Osteoblast (primary cell): ENCODE measurements at places on chromosomes 5 and 9. TPM values are rescaled to one million over a fixed set of nuclear protein-coding genes. Genes with fewer than 3 reads are reported as not detected.

- H3K36me3 ChIP-seq: peaks cover 44% of the 10 kb centered on the region
- H3K4me1 ChIP-seq: no peaks in the 10 kb centered on the region
- H3K27ac ChIP-seq: no peak overlapping the region
- no peaks in the 10 kb centered on the region for H3K27me3 ChIP-seq
- H3K4me3 ChIP-seq: no peak overlapping the region
Observed at GRCh38 chr5:32413466-32414263, 30.9 kb downstream of the ZFR start.

DNA sequence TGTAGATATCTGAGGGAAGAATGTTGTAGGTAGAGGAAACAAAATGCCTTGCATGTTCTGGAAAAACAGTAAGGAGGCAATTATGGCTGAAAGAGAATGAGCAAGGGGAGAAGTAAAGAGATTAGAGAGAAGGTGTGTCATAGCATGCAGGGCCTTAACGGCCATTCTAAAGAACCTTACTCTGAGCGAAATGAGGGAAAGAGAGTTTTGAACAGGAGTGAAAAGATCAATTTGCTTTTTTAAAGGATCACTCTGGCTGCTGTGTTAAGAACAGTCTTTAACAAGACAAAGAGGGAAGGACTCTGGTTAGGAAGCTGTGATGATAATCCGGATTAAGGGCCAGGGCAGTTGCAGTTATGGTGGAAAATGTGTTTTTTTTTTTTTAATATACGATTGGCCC, 22.6 kb downstream of the PTBP3 start:
- H3K4me1 ChIP-seq: no peaks in the 10 kb centered on the region
- H3K36me3 ChIP-seq: no peaks in the 10 kb centered on the region
- peak; percentile 46 for DNase-seq
- no peak overlapping the region for H3K27ac ChIP-seq
- no peaks in the 10 kb centered on the region for H3K27me3 ChIP-seq

GRCh38 chr5:135739383-135739981, 95.0 kb upstream of the SLC25A48 start:
- no peak for DNase-seq
- no peak overlapping the region for H3K4me3 ChIP-seq
- H3K36me3 ChIP-seq: no peaks in the 10 kb centered on the region
- peaks cover 4% of the 10 kb centered on the region for H3K27me3 ChIP-seq

- H3K36me3 ChIP-seq: peaks cover 32% of the 10 kb centered on the region
- peak overlapping the region; percentile 92 for H3K4me3 ChIP-seq
- peaks cover 28% of the 10 kb centered on the region for H3K4me1 ChIP-seq
Observed at GRCh38 chr9:35749515-35750255, 598 bp downstream of the RGP1 start.

GRCh38 chr5:174725991-174726601, 1.7 kb downstream of the MSX2 start:
- no peak overlapping the region for H3K4me3 ChIP-seq
- no peaks in the 10 kb centered on the region for H3K36me3 ChIP-seq
- H3K27ac ChIP-seq: no peak overlapping the region
- no peaks in the 10 kb centered on the region for H3K4me1 ChIP-seq
- H3K27me3 ChIP-seq: peaks cover 37% of the 10 kb centered on the region

DNA sequence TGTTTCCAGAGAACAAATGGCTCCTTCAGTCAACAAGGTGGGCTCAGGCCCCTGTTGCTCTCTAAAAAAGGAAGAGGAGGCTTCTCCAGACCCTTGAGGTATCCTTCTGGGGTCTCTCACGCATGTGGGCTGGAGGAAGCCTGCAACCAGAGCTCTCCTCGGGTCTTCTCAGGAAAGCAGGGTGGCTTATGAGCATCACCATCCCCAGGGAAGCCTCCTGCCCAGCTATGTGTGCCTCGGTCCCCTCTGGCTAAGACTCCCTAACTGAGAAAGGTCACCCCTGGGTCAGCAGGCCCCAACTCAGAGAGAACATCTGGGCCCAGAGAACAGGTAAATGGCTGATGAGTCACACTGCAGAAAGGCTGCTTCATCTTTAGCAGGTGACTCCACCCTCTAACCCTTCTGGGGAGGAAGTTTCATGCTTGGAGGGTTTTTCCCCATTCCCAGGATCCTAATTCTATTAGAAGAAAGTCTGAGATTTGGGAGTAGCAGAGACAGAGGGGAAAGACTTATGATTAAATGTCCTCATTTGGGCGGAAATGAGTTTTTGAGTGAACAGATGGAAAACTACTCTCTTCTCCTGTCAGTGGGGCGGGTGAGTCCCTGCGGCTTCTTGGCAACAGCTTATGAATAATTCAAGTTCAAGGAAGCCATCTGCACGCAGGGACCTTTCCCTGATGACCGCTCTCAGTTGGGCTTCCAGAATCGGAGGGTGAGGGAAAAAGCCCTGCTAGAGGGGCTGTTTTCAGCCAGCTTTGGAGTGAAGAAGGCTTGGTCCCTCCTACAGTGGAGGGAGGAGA, 41.9 kb downstream of the TGFBI start:
- no peak for DNase-seq
- peaks cover 4% of the 10 kb centered on the region for H3K4me1 ChIP-seq
- H3K27me3 ChIP-seq: no peaks in the 10 kb centered on the region
- H3K4me3 ChIP-seq: no peak overlapping the region
- H3K36me3 ChIP-seq: peaks cover 25% of the 10 kb centered on the region

DNA sequence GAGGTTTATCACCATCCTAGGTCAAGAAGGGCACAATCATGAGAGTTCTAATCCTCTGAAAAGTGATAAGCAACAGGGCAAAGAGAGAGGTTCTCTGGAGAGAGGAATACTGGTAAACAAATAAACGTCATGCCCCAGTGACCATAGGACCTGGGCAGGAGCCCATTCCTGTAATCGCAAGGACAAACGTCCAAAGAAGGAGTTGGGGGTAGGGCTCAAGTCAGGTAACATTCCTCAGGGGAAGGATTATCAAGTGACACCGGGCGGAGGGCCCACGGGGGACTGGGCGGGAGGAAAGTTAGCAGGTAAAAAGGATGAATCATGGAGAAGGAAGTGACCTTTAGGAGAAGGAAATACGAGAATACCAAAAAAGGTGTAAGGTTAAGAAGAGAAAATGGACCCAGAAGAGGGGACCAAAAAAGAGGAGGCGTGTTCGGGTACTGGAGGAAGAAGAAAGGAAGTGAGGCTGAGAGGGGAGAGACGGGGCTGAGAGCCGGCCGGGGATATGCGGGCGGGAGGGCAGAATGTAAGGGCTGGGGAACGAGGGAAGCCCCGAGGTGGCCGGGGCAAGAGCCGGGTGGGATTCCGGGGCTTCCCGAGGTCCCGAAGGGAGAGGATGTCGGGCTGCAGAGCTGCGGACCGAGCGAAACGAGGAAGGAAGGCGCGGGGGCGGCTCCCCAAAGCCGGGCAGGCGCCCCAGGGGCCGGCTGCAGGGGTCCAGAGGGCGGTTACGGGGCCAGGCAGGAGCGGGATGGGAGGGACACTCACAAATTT, 583 bp downstream of the DIAPH1 start:
- peak overlapping the region; percentile 53 for H3K27ac ChIP-seq
- DNase-seq: no peak
- H3K27me3 ChIP-seq: no peaks in the 10 kb centered on the region
- H3K4me3 ChIP-seq: peak overlapping the region; percentile 84

DNA sequence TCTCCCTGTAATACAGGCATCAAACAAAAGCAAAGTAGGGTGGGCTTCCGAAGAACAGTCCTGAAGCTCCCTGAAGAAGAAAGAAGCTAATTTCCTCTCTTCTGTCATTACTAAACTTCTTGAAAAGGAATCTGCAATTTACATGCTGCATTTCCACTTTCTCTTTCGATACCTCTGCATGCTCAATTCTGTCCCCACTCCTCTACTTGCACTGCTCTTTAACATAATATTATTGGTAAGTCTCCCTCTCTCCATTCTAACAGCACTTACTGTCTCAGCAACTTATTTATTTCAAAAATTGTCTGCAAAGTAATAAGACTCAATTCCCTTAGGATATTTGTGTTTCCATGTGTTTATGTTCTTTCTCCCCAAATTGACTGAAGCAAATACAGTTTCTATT, 3.9 kb upstream of the PLPP1 start:
- H3K4me3 ChIP-seq: peak overlapping the region; percentile 33
- H3K36me3 ChIP-seq: no peaks in the 10 kb centered on the region
- peak overlapping the region; percentile 13 for H3K27ac ChIP-seq
- H3K27me3 ChIP-seq: no peaks in the 10 kb centered on the region

The KIF12 gene
- total RNA-seq: not detected in 2 replicates

The HAPLN1 gene
- 18.8 and 36.5 TPM in 2 replicates for total RNA-seq

The TCF7 gene
- total RNA-seq: 2.9 and 3.3 TPM in 2 replicates
